Amygdala (tissue), 56 donors: ENCODE measurements at places on chromosomes 7 and 10.
A peak's percentile ranks its signal among the peaks of the same experiment; 100 is the strongest.

GRCh38 chr7:121079425-121080169, 91.1 kb downstream of the CPED1 start:
- no peak for DNase-seq

DNA sequence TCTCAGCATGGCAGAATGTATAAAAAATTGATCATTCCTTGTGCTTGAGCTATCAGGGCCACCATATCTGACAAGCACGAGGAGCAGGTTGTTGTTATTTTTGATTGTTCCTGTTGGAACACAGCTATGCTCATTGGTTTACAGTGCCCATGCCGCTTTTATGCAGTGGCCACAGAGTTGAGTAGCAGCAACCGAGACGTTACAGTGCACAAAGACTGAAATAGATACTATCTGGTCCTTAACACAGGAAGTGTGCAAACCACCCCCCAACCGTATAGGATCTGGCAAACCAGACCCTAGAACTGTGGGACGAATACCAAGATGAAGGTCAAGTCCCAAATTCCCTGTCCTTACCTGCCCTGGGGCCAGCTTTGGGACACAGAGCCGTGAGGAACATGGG, 216.6 kb downstream of the KLF6 start:
- DNase-seq: no peak

DNA sequence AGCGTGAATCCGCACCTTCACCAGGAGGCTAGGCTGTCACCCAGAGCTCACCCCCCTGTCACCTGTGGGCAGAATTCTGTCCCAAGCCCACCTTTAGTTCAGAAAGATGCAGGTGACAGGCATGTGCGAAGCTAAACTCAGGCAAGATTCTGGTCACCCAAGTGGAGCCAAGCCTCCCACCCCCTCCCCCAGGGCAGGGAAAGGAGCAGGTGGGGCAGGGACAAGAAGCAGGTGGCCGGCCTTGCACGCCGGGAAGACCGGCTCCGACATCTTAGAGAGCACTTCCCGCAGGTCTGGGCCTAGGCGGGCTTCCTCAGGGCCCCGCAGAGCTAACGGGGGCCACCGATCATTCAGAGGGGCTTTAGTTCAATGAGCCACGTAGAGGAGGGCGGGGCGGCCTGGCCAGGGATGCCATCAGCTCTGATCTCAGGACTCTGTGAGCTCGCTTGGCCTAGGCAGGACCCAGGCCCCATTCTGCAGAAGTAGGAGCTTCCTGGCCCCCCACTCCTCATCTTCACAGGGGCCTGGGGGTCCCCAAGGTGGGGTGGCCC, 19.9 kb downstream of the UNCX start:
- DNase-seq: no peak

- DNase-seq: no peak
These were observed 163.1 kb downstream of the UBE2H start for GRCh38 chr7:129789652-129790051.

DNA sequence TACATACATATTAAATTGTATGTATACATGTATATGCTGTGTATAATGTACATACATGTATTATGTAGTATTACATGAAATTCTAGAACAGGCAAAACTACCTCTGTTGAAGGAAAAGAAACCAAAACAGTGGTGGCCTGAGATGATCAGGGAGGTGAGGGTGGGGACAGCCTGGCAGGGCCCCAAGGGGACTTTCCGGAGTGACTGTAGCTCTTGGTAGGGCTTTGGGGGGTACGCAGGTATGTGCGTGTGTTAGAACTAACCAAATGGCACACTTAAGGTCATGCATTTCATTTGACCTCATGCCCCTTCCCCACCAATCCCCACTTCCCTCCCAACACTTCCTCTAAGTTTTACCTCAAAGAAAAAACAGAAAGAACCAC, 31.3 kb downstream of the CTBP2 start:
- DNase-seq: no peak

DNA sequence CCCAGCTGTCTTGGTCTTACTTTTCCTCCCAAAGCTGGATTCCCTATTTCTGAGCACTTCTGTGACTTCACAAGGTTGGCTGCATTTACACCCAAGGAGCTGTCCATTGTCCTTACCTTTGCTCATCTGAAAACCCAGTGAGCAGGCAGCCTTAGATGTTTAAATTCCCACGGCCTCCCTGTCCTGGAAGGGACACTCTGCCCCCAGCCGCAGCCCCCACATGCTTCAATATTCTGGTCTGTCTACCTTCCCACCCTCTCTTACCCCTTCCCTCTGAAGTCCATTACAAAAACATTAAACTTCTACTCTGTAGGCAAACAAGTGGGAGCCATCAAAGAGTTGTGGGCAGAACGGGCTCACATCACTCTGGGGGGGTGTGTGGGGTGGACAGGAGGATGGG, 73.8 kb upstream of the EFCAB10 start:
- DNase-seq: no peak

DNA sequence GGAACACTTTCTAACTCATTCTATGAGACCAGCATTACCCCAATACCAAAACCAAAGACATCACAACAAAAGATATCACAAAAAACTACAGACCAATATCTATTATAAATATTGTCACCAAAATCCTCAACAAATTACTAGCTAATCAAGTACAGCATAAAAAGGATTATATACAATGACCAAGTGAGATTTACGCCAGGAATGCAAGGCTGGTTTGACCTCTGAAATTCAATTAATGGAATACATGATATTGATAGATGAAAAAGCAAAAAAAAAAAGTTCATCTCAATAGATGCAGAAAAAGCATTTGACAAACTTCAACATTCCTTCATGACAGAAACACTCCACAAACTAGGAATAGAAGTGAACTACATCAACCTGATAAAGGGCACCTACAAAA, 175.3 kb downstream of the LCOR start:
- DNase-seq: no peak

GRCh38 chr7:92095380-92095779, 38.9 kb downstream of the CYP51A1 start:
- no peak for DNase-seq

DNA sequence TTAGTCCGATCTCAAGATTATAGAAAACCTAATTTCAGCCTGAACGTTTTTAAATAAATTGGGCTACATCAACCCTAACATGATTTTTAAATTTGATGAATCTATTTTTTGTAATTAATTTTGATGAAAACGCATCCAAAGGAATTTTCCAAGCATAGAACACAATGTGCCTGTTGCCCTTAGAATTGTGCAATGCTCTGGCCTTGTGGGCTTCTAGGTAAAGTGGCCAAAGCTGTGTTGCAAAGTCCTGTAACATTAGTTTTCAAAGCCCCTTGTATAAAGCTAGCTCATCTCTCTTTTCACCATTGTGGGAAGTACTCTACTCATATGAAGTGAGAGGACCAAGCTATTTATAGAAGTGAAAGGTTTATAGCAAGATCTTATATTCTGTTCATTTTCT, 138.4 kb upstream of the PRPS1L1 start:
- no peak for DNase-seq

DNA sequence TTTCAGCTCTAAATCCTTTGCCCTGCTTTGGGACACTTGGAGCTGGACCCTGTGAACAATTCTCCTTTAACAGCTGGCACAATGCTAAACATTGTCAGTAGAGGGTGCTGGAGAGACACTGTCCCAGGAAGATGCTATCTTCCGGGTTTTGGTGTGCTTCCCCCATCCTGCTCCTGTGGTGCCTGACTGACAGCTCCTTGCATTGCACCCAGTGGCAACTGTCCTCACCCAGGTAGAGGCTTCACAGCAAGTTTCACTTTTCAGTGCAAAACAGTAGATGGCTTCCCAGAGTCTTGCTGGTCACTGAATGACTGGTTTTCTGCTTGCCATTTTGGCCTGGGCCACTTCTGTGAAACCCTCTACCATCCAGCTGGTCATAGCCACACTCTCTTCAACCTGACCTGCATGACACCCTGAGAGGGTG, 77.3 kb downstream of the CDC14C start:
- DNase-seq: no peak

DNA sequence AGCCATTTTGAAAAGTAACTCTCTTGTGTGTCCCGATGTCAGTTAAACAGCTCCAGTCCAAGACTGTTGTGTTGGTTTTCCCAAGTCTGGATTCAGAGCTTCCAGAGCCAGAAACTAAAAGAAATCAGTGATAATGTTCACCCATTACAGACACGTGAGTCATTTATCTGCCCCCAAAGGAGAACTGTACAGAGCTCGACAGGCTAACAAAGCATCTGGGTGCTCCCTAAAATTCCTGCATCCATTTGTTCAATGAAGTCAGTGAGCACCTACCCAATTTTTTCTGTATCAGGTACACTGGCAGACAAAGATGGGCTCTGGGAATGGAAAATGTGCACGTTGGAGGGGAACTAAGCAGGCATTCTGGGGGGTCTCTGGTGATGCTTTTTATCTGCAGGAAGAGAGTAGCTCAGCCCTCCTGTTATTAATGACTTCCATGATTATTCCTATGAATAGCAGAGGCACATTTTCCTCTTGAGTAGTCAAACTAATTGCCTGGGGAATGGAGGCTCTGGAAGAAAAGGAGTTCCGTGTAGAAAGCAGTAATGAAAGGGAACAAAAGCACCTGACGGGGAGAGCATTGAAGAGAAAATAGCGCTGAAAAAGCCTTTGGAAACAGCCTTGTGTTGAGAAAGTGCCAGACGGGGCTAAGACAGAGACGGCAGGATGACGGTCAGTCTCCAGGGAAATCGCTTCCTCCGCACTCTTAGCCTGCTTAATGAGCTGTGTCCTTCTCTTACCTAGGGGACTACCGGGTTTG, 75.3 kb downstream of the GAD2 start:
- DNase-seq: no peak

DNA sequence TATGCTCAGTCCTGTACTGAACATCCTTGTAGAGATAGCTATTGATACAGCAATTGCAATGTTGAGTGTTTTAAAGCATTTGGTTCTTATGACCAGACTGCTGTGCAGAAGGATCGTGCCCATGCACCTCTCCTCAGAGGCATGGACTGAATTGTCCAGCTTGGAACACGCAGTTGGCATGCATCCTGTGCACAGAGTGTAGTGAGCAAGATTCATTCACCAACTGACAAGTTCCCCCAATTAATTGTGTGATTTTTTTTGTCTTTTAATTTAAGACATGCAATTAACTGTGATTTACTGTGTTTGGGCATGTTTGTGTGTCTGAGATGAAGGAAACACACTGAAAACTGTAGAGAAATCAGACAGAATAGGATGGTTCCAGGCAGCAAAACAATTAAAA, 323.7 kb downstream of the CDK14 start:
- DNase-seq: no peak

- peak; percentile 27 for DNase-seq
These were observed 370 bp downstream of the TMEM60 start for GRCh38 chr7:77797734-77798393.

- DNase-seq: no peak
These were observed 11.4 kb upstream of the KCP start for GRCh38 chr7:128921866-128922440.
